OCI-LY7 (cell line): ENCODE measurements at places on chromosomes 6 and 20. TPM values are rescaled to one million over a fixed set of nuclear protein-coding genes. Genes with fewer than 3 reads are reported as not detected.

DNA sequence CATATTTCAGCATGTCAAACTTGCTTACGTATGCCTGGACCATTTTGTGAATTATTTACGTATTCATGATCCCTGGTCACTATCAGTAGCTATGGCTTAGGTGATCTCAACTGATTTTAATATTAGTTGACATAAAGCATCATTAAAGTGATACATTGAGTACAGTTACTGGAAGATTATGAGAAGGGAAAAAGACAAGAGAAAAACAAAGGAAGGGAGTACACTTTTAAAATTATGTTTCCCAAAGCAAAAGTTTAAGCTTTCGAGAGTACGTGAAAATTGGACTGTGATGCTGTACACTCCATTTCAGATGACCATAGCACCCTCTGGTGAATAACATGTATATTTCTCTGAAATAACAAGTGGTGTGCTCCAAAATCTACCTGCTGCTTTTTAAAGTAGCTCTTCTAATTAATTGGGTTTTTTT, 215.0 kb upstream of the HSF2 start:
- no peak for DNase-seq

GRCh38 chr6:170085475-170086401, 205.1 kb downstream of the DLL1 start:
- DNase-seq = no peak

DNA sequence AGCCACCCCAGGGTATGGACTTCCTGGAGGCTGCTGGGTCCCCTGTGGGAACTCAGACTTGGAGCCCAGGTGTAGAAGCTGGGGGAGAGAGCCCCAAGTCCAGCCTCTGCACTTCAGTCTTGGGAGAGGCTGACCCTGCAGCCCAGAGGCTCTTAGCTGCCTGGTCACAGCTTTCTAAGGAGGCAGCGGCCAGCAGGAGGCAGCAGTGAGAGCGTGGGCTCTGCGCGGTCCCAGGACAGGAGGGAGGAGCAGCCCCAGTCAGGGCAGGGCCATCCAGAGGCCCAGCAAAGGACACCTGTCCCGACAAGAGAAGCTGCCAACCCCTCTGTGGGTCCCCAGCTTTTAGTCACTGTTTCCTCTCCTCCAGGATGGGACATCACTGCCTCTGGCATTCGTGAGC, 9.4 kb downstream of the TREML2 start:
- peak; percentile 31 for DNase-seq

- DNase-seq = no peak
Measured at GRCh38 chr20:3876000-3876399, 13.2 kb upstream of the PANK2 start.

GRCh38 chr20:58973179-58973578, 7.9 kb upstream of the NELFCD start:
- no peak for DNase-seq

- DNase-seq = no peak
Measured at GRCh38 chr6:72856801-72857200, 234.9 kb downstream of the KCNQ5 start.

DNA sequence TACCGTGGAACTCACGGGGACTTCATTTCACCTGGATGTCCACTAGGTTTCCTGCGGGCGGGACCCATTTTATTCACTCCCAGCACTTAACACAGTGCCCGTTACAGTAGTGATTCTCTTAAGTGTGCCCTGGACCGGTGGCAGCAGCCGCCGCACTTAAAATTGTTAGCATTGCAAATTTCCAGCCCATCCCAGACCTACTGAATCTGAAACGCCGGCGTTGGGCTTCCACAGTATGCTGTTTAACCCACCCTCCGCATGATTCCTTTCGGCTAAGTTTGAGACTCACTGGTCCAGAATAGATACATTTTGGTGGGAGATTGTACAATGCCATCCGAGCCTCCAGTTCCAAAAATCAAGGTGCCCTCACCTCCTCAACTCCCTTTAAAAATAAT, 967 bp downstream of the SMPDL3A start:
- DNase-seq = no peak

DNA sequence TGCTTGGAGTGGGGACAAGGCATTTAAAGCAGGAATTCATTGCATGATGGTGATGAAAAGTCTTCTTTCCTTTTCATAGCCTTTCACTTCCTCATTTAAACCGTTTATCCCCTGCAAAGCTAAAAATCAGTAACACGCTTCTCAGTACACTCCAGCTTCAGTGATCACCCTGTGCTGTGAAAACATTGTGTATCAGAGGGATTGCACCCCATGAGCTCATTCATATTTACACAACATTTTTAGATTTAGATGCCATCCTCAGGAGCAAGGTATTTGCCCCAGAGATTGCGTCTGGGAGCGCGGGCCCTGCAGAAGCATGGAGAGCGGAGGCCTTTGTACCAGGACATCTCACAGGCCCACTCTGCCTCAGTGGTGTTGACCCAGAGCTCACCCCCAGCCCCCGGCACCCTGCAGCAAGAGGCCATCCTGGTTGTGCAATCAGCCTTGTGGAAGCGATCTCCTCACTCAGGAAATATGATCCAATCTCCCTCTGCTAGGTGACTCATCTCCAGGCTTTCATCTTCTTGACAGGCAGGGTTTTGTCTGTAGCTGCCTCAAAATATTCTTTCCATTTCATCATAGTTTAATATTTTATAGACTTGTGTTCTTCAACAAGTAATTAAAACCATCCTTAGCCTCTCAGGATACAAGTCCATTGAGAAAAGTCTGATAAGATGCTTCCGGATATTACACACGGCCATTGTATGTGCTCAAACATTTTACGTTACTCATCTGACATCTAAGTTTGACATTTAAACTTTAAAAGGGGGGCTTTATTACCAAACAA, 38.9 kb upstream of the THBS2 start:
- DNase-seq = no peak

DNA sequence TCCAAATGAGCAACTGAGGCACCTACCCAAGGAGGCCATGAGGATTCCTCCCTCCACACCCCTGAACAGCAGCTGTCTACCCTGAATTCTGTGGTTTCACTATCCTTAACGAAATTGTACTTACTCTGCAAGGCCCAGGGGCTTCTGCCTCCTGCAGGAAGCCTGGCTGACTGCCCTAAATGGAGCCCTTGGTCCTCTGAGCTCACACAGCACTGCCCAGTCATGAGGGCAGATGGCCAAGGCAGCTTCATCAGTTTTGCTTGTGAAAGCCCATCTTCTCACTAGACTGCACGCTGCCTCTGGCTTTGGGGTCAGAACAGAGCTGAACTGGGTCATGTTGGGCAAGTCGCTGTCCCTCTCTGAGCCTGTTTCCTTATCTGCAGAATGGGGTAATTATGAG, 26.4 kb upstream of the SIRPA start:
- no peak for DNase-seq

Gene CCDC28A
- 20.9 and 22.4 TPM in 2 replicates for total RNA-seq

Gene NRSN1
- total RNA-seq = not detected in 2 replicates

Gene DHX16
- total RNA-seq = 32.1 and 37.5 TPM in 2 replicates

Gene COL21A1
- total RNA-seq = not detected in 2 replicates

Gene OR2H1
- not detected in 2 replicates for total RNA-seq
